ENCODE measurements at places on chromosomes 11 and 22.

DNA sequence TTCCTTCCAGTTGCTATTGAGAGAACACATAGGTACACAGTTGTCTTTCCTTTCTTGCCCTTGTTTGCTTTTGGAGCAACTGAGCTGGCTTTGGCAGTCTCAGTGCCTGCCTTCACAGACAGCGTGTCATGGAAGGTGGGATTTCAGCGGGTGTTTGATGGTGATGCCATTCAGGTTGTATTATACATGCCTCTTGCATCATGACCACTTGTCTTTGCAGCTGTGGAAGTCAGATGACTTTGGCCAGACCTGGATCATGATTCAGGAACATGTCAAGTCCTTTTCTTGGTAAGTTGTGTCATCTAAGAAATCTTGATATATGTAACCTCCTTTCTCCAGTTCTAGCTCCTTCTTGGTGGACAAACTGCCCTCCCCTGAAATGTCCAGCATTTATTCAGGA lies 37.1 kb upstream of the SORL1-AS1 start:
- no peak for DNase-seq

DNA sequence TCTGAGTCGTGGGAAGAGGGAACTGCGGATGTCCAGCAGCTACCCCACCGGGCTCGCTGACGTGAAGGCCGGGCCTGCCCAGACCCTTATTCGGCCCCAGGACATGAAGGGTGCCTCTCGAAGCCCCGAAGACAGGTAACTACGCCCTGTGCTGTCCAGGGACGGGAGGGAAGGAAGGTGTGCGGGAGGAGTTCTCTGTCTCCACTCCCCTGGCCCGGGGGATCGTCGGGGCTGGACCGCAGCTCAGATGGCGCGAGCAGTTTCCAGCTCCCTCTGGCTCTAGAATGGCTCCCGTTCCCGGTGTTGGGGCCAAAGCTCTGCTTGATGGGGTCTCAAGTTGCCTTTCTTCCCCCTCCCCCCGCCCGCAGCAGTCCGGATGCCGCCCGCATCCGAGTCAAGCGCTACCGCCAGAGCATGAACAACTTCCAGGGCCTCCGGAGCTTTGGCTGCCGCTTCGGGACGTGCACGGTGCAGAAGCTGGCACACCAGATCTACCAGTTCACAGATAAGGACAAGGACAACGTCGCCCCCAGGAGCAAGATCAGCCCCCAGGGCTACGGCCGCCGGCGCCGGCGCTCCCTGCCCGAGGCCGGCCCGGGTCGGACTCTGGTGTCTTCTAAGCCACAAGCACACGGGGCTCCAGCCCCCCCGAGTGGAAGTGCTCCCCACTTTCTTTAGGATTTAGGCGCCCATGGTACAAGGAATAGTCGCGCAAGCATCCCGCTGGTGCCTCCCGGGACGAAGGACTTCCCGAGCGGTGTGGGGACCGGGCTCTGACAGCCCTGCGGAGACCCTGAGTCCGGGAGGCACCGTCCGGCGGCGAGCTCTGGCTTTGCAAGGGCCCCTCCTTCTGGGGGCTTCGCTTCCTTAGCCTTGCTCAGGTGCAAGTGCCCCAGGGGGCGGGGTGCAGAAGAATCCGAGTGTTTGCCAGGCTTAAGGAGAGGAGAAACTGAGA lies 1.4 kb downstream of the ADM start:
- no peak for DNase-seq

DNA sequence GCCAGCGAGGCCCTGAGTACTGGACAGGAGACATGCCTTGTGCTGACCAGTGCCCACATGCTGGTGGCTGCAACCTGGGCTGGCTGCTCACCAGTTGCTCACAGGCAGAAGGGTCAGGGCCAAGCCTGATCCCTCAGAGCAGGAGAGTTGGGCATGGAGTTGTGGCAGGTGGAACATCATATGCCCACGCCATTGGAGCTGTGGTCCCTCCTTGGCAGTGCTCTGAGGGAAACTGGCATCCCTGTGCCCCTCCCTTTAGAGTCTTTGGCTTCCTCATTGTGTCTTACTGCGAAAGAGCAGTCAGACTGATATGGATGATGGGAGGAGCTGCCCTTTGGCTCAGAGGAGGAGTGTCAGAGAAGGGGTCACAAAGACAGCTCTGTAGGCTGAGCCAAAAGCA lies 3.1 kb upstream of the MYEOV start:
- DNase-seq: no peak

DNA sequence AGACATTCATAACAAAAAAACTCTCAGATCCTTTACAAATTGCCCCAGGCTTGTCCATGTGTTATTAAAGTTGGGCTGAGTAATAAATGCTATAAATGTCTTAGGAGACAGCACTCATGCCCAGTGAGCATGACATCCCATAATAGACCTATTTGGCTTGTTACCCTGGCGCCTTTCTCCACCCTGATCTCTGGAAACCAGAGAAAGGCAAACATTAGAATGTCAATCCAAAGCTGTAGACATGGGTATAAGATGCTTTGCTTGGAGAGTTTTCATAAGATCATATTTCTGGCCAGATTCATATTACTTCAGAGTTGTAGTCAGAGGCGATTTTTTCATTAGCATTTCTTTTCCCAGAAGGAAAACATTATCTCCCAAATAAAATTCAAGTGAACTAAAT lies 161.3 kb upstream of the UBASH3B start:
- no peak for DNase-seq

GRCh38 chr11:75263944-75264349 lies 23.4 kb downstream of the TPBGL start:
- no peak for DNase-seq

- peak; percentile 63 for DNase-seq
Observed at GRCh38 chr11:123560006-123560405, 94.4 kb downstream of the SCN3B start.

DNA sequence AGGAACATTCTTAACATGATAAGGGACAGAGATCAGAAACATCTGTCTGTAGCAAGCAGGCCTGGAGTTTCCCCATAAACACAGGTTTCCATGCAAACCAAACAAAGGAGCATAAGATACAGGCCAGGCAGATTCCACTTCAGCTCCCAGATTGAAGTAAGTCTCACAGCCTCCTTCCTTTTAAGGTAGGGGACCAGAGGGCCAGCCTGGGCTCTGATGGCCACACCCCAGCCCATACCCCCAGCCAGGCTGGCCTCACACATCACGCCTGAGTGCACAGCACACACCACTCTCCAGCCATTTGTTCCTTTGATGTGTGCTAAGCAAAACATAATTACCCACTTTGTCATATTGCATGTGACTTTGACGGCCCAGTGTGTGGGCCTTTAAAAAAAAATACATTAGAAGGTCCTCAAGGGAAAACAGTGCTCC lies 518.7 kb downstream of the NTM start:
- no peak for DNase-seq

GRCh38 chr11:27837895-27838563 lies 137.8 kb upstream of the BDNF start:
- DNase-seq: no peak

GRCh38 chr11:84634309-84634708 lies 992.8 kb downstream of the DLG2 start:
- DNase-seq: no peak

DNA sequence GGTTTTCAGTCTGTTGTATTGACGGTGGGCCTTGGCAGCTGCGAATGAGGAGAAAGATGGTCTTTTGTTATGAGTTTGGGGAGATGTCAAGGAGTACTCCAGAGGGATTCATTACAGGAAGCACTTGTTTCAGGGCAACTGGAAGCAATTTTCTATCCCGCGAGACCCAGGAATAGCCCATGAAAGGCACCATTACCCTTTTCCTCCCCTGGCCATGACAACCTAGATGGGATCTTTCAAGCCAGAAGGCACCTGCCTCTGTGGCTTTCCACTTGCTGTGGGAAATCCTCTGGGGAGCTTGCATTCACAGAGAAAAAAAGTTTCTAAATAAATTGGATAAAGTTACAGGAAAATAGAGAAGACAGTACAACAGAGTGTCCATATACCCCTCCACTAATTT lies 2.7 kb downstream of the ZNF215 start:
- no peak for DNase-seq

- no peak for DNase-seq
Observed at GRCh38 chr11:44198146-44198724, 102.8 kb downstream of the EXT2 start.

DNA sequence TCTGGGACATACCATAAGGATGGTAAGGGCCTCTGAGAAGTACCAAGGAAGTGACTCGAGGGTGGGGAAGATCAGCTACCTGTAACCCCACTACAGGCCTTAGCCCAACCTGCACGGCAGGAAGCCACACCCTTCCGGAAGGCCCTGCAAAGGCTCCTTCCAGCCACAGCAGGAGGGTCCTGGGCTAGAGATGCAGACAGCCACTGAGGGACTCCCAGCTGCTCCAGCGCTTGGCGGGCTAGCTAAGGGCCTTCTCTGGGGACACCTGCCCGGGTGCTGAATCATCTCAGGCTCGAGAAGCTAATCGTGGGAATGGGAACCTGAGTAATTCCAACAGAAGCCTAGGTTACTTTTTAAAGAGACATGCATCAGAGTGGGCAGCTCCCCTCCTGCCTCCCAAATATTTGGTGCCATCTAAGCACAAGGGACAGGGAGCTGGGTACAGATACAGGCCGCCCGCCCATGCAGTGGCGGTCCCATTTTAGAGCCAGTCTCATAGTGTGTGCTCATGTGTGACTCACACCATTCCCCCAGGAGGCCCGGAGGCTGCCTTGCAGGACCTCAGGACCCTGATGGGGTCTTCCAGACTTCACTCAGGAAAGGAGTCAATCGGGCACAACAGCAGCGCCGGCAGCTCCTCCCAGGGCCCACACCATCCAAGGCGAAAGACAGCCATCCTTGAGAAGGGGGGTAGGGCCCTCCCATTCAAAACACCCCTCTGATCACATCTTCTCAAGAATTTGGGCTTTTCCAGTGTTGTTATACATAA lies 8.0 kb downstream of the MYH9 start:
- no peak for DNase-seq

GRCh38 chr22:17629641-17630040 lies 1.1 kb upstream of the ATP6V1E1 start:
- no peak for DNase-seq

GRCh38 chr11:34180040-34180813 lies 74.8 kb downstream of the NAT10 start:
- no peak for DNase-seq

DNA sequence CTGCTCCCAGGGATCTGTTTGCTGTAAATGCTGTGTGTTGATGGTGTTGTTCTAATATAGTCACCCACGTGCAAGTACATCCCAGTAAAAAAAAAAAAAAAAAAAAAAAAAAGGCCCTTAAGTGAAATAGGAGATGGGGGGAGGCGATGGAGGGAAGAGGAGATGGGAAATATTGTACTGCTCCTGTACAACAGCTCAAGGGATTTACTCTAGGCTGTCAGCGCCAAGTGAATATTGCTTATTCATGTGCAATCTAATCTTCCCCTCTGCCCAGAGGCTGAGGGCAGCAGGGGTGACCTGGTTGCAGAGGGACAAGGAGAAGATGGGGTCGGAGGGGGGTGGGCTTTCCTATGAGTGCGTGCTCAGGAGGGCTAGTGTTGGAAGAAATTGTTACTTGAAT lies 206.2 kb upstream of the CADM1 start:
- DNase-seq: no peak

DNA sequence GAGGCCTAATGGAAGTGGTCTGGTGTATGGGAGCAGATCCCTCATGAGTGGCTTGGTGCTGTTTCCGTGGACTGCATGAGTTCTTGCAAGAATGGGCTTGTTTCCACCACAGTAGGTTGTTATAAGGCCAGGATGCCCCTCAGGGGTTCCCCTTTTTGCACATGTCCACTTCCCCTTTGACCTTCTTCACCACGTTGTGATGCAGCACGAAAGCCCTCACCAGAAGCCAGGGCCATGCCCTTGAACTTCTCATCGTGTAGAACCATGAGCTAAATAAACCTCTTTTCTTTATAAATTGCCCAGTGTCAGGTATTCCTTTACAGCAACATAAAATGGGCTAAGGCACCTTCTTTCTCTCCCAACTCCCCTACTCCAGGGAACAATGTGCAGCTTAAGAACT lies 2.8 kb upstream of the NARS2 start:
- no peak for DNase-seq

DNA sequence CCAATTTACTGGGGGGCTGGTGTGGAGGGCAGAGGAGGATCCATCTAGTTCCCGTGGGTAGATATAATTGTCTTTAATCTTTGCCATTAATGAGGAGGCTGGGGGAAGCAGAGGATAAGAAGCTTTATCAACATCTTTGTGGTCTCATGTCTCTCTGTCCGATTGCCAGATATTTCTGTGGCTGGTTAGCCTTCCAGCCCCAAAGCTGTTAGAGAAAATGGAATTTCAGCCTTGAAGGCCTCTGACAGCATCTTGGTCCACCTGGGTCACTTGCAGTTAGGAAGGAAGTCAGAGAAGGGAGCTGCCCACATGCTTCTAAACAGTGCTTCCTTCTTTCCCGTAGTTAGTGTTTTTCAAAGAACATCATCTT lies 56.9 kb downstream of the ABTB2 start:
- DNase-seq: no peak

DNA sequence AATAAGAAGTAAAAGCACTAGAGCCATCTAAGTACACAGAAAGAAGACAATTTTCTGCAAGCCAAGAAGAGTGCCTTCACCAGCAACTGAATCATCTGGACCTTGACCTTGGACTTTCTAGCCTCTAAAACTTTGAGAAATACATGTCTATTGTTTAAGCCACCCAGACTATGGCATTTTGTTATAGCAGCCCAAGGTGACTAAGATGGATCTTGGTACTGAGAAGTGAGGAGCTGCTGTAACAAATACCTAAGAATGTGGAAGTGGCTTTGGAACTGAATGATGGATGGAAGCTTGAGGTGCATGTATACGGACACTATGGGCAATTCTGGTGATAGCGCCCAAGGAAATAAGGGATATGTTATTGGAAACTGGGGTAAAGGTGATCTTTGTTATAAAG lies 14.9 kb downstream of the CFAP300 start:
- DNase-seq: no peak

DNA sequence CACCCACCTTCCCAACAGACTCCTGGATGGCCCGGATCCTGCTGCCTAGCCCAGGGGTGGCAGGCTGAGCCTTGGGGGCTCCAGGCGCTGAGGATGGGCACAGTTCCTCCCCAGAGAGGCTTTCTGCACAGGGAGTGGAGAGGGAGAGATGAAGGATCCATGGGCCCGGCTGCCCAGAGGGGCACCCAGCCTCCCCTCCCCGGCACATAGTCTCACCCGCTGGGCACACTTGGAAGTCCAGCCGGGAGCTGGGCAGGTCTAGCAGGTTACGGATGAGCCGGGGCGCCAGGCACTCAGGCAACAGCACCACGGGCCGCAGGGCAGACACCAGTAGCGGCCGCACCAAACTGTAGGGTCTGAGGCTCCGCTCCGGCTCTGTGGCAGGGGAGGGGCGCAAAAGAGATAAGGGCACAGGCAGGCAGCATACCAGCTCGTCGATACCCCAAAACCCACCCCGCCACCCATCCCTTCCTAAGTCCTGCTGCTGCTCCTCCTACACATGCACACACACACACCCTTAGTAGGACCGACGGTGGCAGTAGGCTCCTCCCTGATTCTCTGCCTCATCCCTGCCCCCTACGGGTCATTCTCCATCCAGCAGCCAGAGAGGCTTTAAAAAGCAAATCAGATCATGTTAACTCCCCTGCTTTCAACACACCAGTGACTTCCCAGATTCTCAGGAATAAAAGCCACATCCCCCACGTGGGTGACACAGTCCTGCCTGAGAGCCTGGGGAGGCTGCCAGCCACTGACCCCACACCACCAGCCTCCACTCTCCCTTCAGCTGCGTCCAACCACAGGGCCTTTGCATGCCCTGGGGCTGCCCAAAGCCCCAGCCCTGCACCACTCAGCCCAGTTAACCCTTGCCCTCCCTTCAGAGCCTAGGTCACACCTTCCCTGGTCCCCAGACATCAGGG lies 6.5 kb upstream of the MFNG start:
- peak; percentile 16 for DNase-seq
